Caudate nucleus (tissue), 63 donors: ENCODE measurements at places on chromosomes 4 and X.

DNA sequence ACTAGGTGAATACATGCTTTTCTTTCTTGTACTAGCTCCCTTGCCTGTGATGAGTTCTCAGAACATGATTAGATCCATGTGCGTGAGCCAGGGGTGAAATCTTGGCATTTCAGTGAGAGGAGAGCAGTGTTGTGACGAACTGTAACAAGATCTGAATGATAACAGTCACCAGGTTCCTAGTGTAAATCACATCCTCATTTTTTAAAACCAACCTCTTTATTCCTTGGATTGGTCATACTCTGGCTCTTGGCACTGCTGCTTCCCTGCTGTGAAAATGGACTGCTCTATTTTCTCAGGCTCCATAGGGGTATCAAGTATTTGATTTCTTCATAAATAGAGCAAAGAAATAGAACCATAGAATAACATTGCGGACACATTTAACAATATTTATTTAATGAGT lies 206.3 kb downstream of the SLC4A4 start:
- DNase-seq = no peak

DNA sequence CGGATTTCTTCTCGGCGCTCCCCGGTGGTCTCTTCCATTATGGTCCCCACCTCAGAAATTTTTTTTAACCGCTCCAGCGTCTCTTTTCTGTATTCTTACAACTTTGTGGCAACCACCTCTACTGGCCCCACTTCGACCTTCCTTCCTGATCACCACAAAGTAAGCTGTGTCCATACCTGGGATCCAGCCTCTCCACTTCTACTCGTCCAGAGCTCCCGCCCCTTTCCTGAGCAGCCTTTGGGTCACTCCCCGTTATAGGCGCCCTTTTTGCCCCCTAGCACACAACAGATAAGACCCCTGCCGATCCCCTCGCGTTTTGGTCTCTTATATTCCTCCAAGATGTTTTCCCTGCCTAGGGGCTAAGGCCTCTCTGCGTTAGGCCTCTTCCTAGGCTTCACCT lies 557 bp downstream of the PIGG start:
- no peak for DNase-seq

GRCh38 chrX:82041034-82041433 lies 839.1 kb downstream of the SH3BGRL start:
- DNase-seq = no peak

DNA sequence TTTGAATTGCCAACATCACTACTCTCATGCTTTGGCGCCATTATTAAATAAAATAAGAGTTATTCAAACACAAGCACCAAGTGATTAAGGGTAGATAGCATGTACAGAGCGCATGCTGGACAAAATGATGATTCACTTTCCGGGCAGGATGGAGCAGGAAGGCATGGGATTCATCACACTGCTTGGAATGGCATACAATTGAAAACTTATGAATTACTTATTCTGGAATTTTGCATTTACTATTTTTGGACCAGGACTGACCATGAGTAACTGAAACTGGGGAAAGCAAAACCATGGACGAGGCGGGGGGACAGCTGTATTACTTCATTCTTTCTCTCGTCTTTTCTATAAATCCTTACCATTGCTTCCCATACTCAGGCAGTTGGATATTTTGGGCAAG lies 28.5 kb upstream of the FGF5 start:
- no peak for DNase-seq

DNA sequence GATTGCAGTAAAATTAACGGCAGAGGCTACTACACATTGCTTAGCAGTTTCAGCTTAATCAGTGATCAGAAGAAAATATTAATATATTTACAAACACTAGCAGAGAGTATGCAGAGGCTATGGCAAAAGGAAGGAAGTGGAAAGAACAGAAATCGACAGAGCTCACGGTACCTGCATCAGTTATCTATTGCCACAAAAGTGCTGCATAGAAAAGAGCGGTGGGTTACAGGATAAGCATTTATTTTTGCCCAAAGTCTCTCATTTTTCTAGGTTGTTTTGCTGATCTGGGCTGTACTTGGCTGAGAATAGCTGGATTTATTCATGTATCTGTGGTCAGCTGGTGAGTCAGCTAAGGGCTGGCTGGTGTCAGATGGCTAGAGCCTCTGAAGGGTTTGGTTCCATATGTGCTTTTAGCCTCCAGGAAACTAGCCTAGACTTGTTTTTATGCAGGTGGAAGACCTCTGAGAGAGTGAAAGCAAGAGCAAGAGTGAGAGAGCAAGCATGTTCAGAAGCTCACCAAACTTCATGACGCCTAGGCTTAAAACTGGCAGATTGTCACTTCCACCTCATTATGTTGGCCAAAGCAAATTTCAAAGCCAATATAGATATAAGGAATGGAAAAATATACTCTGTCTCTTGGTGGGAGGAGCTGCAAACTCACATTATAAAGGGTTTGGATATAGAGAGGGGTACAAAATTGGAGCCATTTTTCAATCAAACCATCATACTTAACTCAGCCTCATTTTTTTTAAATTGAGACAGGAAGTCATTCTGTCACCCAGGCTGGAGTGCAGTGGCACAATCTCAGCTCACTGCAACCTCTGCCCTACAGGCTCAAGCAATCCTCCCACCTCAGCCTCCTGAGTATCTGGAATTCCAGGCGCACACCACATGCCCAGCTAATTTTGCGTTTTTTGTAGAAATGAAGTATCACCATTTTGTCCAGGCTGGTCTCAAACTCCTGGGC lies 153.2 kb upstream of the RPL34 start:
- no peak for DNase-seq

DNA sequence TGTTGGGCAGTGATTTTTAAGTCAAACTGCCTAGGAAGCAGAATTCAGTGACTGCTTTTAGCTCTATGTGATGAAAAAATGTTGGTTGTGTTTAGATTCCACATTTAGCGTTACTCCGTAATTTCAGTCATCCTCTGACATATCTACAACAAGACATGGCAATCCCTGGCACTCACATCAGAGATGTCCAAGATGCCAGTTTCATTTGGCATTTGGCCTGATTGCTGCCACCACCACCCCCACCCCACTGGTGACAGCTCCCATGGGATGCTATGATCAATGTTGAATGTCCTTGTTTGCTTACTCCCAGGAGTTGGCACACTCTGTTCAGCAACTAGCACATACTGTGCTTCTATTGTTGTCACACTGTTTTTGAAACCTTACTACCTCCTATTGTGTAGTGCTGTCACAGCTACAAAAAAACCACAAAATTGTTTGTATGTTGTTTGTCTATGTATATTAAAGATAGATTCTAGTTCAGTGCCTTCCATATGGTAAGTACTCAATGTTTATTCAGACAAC lies 101.4 kb downstream of the AWAT2 start:
- no peak for DNase-seq

GRCh38 chrX:23788521-23788920 lies 5.5 kb downstream of the SAT1 start:
- no peak for DNase-seq

DNA sequence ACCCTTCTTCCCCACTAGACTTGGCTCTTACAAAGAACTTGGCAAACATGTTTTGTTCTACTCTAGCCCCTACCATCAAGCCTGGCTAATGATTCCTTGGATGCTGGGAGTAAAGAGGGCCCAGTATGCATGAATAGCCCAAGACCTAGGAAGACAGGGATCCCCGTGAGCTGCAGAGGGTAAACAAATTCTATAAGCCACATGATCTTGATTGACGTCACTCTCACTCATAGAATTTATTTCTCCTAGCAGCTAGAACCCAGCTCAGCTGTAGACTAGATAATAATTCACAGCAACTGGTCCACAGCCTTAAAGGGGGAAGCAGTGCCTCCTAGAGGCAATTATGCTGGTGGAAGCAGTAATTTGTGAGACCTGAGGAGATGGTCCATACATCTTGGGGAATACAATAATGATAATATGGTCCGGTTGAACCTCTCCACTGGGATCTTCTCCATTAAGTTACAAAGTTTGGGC lies 16.1 kb upstream of the USO1 start:
- no peak for DNase-seq

DNA sequence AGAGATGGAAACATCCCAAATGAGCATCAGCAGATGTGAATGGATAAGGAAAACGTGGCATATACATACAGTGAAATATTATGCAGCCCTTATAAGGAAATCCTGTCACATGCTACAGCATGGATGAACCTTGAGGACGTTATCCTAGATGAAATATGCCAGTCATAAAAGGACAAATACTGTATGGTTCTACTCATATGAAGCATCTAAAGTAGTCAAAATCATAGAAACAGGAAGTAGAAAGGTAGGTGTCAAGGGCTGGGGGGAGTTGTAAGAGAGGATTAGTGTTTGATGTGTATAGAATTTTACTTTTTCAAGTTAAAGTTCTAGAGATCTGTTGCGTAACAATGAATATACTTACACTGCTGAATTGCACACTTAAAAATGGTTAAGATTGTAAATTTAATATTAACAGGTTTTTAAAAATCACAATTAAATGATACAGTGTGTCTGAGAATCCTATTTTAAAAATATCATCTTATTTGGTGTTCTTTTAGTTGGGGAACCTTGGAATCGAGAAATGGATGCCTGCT lies 58.5 kb downstream of the KDM6A start:
- no peak for DNase-seq

GRCh38 chrX:150870487-150871340 lies 27.8 kb downstream of the CD99L2 start:
- no peak for DNase-seq

- DNase-seq = no peak
These were observed 260.1 kb upstream of the ETNPPL start for GRCh38 chr4:109022961-109023360.

DNA sequence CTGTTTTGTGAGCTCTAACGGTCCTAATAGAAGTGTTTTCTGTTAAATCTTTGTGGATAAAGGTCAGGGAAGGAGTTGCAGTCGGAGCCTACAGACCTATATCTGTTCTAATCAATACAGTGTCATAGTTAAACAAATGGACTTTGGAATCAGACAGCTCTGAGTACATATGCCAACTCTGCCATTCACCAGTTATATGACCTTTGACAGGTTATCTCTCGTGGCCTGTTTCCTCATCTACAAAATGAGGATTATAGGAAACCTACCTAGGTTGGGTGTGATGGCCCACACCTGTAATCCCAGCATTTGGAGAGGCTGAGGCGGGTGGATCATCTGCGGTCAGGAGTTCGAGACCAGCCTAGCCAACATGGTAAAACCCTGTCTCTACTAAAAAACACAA lies 89.7 kb downstream of the MID1IP1 start:
- DNase-seq = no peak

DNA sequence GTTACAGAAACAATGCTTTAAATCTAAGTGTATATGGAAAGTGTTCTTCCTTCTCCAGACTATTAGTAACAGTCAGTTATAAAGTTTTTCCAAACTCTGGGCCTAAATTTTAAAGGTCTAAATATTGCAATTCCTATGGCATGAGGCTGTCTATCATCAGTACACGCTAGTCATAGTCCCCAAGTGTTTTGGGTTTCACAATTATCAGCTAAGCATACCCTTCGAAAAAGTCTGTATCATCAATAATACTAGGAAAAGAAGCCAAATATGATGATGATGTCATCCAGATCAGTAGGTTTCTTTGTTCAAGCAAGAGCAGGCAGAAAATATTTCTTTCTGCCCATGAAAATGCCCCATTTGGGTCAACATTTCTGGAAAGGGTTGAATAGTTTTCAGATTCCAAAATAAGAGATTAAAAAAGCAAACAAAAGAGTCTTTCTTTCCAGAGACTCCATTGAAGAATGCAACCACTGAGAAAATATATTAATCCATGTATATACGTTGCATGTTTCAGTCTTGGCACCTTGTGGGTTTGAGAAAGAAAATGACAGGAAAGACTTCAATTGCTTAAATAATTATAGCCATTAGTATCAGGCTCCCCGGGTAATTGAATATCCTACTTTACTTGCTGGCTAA lies 173.8 kb downstream of the CAMK2D start:
- DNase-seq = no peak

GRCh38 chr4:185093603-185094002 lies 49.5 kb upstream of the SLC25A4 start:
- no peak for DNase-seq

GRCh38 chr4:76326515-76326914 lies 20.0 kb downstream of the STBD1 start:
- no peak for DNase-seq

DNA sequence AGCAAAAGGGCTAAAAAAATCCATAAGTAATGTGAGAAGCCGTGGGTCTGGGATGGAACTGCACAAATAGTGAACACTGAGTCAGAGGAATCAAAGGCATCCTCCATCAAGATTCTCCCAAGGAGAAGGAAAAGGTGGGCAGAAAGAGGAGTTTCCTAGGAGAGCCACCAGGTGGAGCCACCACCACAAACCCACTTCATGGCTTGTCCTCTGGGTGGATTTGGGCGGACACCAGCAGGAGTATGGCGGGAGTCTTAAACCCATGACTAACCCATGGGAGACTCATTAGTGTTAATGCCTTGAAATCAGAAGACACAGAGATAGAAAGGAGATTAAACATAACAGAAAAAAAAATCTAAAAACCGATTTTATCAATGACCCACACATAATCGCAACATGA lies 147.7 kb downstream of the SH3KBP1 start:
- no peak for DNase-seq

DNA sequence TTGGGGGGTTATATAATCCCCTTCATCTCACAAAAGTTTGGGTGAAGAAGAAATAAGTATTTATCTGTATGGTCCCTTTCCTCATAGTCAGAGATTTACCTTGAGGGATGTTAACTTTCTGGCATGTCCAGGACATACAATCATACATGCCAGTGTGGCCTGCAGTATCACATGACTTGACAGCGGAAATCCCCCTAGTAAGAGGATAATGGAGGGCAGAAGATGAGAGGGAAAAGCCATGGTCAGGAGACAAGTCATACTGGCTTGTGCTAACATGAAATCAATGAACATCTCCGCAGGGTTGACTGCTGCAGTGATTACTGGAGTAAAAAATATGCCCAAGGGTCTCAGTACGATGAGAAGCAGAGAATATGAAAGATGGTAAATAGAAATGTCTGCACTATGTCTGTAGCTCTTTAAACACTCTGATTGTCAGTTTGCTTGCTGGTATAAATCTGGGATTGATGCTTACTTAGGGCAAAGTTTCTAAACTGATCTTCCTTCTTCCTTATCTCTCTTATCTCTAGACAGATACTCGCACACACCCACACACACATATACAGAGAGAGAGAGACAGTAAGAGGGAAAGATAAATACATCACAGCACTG lies 1385.6 kb upstream of the ADGRL3 start:
- DNase-seq = no peak

DNA sequence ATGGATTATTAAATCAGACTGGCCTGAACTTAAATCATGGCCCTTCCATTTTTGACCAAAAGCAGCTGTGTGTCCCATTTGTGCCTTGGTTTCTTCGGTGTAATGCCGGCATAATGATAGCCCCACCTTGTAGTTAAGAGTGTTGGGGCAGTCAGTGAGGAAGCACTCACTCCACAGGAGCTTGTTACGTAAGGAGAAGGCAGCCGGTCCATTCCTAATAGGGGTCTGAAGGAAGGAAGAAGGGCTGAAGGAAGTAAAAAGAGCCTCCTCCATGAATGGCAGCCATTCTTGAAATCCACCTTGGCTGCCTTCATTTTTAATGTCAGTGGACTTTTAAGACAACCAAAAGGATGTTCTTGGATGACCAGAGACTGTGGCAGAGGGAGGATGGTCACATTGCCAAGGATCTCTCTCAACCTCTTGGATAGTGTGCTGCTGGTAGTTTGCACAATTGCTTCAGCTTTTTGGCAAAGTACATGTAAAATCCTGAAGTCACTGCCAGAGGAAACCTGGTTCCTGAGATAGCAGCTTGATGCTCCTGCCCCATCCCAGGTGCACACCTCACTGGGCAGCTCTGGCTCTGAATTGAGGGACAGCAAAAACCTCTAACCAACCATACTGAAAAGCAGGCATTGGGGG lies 113.5 kb downstream of the PTTG2 start:
- DNase-seq = no peak

- DNase-seq = no peak
These were observed 111.5 kb upstream of the IL15 start for GRCh38 chr4:141524841-141525240.

- no peak for DNase-seq
These were observed 35.4 kb downstream of the SNX25 start for GRCh38 chr4:185244763-185245162.
